ENCODE measurements at places on chromosomes 5 and 9.

GRCh38 chr9:34577400-34578240, 11.9 kb downstream of the CNTFR start:
- no peak for DNase-seq

- DNase-seq = no peak
These were observed 215.3 kb downstream of the NFIB start for GRCh38 chr9:14098486-14099180.

GRCh38 chr9:83582029-83582428, 40.9 kb upstream of the IDNK start:
- no peak for DNase-seq

- peak; percentile 9 for DNase-seq
These were observed 27.8 kb downstream of the PRLR start for GRCh38 chr5:35202319-35203111.

GRCh38 chr9:69671311-69671878, 776 bp downstream of the APBA1 start:
- no peak for DNase-seq

- no peak for DNase-seq
These were observed 423.8 kb downstream of the SPOCK1 start for GRCh38 chr5:137075163-137075970.

GRCh38 chr5:15647251-15647650, 147.3 kb downstream of the FBXL7 start:
- DNase-seq = no peak

DNA sequence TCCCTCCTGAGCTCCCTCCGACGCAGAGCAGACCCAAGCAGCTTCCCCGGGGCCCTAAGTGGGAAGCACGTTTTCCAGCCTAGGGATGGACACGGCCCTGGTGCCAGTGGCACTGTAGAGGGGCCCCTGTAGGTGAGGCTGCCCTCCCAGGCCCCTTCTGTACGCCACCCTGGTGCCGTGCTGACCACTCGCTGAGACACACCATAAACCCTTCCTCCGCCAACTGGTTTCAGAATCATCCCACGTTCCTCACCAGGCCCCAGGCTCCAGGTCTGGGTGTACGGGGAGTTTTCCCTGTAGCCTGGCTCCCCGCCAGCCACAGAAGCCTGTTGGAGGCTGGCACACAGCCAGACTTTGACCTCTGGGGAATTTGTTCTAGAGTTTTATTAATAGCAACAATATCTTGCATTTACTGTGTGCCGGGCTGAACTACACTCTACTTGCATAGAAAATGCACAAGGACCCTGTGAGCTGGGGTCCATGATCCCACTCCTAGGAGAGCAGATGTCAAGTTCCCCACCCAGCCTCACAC, 18.2 kb upstream of the WDR38 start:
- DNase-seq = no peak

Data from CD4-positive, alpha-beta T cell treated with Interleukin-4 for 1 hour (primary cell).